ENCODE measurements at places on chromosomes 7 and 10.
A peak's percentile ranks its signal among the peaks of the same experiment; 100 is the strongest.

- no peak for DNase-seq
Observed at GRCh38 chr7:54080971-54081370, 461.2 kb upstream of the VSTM2A start.

GRCh38 chr10:33465747-33466146, 131.3 kb upstream of the NRP1 start:
- DNase-seq, result no peak

GRCh38 chr7:139105484-139105883, 4.0 kb downstream of the ZC3HAV1 start:
- no peak for DNase-seq

DNA sequence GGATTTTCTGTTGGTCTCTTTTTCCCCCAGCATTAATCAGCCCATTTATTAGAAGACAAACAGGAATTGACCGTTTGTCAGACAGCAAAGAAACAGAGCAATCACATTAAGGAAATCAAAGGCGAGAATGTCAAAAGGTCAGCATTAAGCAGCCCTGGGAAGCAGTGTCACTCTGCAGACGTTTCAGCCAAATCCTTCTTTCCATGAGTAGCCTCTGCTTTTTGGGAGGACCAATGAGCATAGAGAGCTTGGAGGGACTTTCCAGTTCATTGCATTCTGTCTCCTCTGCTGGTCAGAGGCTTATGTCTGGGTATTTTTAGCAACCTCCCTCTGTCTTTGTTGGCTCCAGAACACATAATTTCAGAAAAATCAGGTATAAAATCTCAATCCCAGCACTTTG, 481.4 kb downstream of the GALNT17 start:
- DNase-seq, result no peak

GRCh38 chr7:44977959-44978335, 868 bp downstream of the MYO1G start:
- no peak for DNase-seq

DNA sequence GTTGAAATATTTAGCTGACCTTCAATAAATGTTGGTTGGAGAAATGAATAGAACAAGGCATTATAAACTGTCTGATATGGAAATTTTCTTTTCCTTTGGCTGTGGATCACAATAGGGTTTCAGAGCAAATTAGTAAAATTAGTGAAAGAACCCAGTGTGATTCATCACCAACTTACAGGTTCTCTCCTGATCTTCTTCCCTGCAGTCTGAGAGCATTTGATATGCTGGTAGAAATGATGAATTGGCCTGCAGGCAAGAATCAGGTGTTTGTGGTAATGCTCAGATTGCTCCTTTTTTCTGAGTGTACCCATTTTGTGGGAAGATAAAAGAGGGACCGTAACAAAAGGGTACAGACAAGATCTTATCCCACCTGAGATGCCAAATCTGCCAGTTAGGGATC, 51.9 kb downstream of the BTAF1 start:
- DNase-seq, result no peak

DNA sequence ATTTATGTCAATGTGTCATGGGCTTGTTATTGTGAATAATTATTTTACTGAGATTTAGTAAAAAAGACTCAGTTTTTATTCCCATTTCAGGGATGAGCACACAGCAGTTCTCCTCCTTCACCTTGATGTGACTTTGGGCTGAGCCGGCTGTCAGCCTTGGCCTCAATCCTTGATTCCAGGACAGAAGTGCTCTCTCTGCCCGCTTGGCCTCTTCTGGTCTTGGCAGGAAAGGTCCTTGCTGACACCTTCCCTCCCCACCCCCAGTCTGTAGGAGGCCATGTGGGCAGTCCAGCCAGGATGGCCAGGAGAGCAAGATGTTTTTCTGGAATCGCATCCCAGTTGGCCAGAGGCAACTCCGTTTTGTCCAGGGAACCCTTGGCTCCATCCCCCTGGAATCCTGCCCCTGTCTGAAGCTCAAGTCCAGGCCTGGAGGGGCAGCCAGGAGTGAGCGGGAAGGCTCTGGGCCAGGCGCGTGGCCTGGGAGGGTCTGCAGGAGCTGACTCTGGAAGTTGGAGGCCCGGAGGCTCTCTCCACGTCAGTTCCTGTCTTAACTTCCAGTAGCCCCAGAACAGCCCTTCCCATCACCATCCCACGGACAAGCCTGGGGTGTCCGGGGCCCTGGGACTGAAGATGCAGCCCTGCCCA, 100.9 kb downstream of the PDGFA start:
- DNase-seq, result no peak

DNA sequence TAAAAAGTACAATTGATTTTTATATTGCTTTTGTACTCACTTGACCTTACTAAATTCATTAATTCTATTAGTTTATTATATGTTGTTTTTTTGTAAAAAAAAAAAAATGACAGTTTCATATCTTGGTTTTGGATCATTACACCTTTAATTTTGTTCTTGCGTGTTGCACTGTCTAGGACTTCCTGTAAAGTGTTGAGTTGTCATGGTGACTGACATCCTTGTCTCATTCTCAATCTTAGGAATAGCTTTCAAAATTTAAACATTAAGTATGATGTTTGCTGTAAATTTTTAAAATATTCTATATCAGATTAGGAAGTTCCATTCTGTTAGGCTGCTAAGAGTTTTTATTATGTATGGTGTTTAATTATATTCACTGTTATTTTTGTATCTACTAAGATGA, 139.1 kb downstream of the ARHGAP12 start:
- DNase-seq, result no peak

DNA sequence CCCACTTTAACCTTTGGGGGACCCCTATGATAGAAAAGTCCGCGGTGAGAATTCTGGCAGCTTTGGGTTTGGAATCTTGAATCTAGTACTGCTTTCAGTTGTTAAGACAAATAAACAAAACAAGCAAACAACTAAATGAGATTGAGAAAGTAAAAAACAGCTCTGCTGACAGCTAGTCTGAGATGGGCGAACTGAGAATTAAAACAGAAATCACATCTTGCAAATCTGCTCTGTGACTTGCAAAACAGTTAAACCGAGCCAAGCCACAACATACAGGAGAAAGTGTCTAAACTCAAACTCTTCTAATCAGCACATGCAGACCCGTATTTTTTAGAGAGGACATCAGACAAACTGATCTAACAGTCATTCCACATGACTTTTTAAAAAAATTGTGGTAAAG, 110.4 kb downstream of the SH2D4B start:
- no peak for DNase-seq

DNA sequence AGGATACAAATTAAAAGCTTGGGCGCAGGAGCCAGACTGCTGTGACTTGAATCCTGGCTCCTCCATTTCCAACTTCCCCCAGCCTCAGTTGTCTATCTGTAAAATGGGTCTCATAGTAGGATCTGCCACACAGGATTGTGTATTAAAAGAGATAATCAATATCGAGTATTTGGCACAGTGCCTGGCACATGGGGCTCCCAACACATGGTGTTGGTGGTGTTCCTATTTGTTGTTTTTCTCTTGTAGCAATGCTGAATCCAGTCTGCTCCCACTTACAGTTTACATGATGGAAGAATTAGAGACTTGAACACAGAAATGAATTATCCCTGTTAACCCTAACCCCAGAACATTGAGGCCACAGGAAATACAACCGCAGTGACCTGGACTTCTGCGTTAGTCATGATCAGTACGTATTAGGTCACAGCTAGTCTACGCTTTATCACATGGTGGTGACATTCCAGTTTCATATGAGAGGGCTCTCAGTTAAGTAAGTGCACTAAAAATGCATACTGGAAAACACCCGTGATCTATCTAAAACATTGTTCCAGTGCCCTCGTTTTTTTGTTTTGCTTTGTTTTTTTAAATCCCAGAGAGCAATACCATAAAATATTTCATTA, 169.5 kb upstream of the KLF14 start:
- peak; percentile 95 for DNase-seq

DNA sequence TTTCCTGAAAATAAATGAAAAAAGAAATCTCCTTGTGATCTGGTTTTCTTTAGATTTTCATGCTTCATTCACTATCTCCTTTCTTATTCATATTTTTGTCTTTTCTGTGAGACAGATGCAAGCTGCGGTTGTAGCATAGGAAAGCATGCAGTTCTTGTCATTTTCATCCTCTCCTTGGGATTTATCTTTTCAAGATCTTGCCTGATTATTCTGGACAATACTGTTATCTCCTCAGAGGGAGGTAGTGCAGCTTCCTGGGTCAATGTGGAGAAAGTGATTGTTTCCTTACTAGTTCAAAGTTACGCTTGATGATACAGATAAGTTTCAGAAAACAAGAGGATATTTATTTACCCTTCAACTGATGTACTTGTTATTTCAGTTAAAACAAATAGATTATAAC, 114.6 kb downstream of the CPED1 start:
- DNase-seq, result no peak

DNA sequence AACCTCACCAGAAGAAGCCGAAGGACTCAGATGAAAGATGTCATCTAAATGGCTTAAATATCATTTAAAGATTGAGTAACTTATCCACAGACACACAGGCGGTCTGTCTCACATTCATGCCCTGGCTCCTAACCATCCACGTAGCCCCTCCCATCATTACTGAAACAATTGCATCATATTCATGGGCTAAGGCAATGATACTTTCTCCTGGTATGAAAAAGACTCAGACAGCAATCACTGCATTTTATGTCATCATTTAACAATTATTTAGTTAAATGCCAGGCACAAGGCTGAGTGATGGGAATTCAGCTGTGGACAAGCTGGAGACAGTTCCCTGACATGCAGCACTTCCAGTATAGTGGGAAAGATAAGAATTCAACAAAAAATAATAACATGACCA, 11.2 kb upstream of the TECTB start:
- peak; percentile 25 for DNase-seq

DNA sequence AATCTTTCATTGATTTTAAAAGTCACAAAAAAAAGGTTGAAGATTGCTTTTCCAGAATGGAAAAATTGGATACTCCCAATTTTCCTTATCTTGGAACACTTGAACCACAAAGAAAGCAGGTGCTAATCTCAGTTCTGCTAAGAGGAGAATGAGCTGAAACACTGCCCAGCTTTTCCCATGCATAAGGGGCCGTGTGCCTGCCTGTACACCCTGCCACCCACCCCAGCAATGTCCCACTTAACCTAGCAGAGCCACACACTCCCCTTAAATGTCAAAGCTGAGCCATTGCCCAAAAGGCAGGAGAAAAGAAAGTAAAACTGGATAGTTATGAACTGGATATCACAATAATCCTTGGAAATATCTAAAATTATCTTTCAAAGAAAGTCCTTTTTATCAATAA, 13.4 kb downstream of the PDE1C start:
- no peak for DNase-seq

DNA sequence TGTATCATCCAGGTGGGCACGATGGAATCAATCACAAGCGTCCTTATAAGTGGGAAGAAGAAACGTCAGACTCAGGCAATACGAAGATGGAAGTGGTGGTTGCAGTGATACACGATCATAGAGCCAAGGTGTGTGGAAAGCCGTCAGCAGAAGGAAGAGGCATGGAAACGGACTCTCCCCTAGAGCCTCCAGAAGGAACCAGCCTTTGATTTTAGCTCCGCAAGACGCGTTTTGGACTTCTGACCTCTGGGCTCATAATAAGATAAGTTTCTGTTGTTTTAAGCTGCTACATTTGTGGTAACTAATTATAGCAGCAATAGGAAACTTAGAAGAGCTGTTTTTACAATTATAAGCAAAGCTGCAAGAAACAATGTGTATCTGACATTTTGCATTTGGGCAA, 14.8 kb downstream of the FANK1 start:
- DNase-seq, result no peak

GRCh38 chr7:29289156-29290021, 94.8 kb downstream of the CHN2 start:
- peak; percentile 97 for DNase-seq

- DNase-seq, result peak; percentile 48
Observed at GRCh38 chr10:35643151-35644049, 1.3 kb upstream of the FZD8 start.

- no peak for DNase-seq
Observed at GRCh38 chr10:119970963-119971362, 78.4 kb downstream of the SEC23IP start.

DNA sequence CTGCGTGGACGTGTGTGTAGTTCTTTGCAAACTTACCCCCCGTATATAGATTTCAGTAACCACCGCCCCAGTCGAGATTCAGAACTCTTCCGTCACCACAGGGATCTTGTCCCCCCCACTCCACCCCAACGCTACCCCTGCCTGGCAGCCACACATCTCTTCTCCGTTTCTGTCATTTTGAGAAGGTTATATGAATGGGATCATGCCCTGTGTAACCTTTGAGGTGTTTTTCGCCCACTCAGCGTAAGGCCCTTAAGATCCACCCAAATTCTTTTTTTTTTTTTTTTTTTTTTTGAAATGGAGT, 83.4 kb downstream of the ELFN1 start:
- DNase-seq, result no peak

- no peak for DNase-seq
Observed at GRCh38 chr10:44822966-44823365, 88.2 kb upstream of the TMEM72 start.

- DNase-seq, result peak; percentile 90
Observed at GRCh38 chr7:131620673-131621609, 64.5 kb upstream of the PODXL start.

- no peak for DNase-seq
Observed at GRCh38 chr10:83921984-83922860, 217.1 kb upstream of the GHITM start.

DNA sequence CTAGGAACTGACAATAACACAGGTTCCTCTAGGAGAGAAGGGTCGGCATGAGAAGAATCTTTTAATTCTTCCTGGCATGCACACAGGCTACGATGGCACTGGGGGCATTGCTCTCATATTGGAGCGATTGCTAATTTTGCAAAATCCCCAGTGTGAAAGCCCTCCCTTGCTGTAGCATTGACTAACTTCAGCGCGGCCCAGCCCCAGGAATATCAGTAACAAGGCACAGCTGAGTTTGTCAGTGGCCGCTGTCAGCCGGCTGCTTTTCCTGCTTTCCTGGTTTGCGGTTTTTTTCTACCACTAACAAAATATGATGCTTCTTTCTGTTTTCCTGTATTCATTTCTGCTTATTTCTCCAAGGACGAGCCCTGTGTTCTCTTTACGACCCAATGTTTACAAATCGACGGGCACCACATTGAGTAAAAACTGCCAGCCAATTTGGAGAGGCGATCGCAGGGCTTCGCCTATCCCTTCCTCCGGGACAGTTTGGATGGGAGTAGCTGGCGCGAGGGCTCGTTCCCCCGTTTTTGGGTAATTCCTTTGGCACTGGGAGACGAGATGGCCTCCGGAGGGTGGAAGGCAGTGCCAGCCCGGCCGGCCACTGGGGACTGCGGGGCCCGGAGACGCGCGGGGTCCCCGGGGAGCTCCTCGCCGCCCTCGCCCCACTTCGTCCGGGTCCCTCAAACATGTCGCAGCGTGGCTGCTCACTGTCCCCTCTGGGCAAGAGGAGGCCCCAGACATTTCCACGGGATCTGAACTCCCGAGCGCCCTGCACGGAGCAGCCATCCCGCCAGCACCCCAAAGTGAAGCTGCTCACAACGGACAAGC, 967 bp downstream of the ADARB2 start:
- no peak for DNase-seq

- no peak for DNase-seq
Observed at GRCh38 chr7:80882213-80882801, 36.5 kb downstream of the SEMA3C start.

DNA sequence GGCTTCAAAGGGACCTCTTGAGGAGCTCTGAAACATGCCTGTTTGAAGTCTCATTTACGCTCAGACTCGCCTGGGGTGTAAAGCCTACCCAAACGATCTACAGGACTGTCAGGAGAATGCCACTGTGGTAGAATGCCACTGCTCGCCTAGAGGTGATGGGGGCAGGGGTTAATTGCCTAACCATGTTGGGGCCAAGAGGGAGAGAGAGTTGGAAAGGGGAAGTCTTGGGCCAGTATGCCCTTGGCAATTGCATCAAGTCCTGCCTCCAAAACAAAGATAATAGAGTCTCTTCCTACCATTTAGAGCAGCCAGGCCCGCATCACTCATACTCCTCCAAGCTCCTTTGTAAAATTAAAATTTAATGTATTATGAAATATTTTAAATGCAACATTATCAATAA, 25.2 kb downstream of the CDK1 start:
- no peak for DNase-seq

Measured in LHCN-M2 (cell line).